OCI-LY7 (cell line): ENCODE measurements at places on chromosomes 12 and 14. TPM values are rescaled to one million over a fixed set of nuclear protein-coding genes. Genes with fewer than 3 reads are reported as not detected.

Gene PSME2
- 176 and 188 TPM in 2 replicates for total RNA-seq

Gene DIO2
- 0.23 TPM in 1 of 2 replicates, not detected in the other for total RNA-seq

Gene UNC79
- total RNA-seq = 0.09 and 0.17 TPM in 2 replicates

Gene FOXN4
- total RNA-seq = 4.5 and 5.1 TPM in 2 replicates

Gene CBLN3
- total RNA-seq = 6.7 and 7.9 TPM in 2 replicates

Gene ACVRL1
- not detected in 2 replicates for total RNA-seq

DNA sequence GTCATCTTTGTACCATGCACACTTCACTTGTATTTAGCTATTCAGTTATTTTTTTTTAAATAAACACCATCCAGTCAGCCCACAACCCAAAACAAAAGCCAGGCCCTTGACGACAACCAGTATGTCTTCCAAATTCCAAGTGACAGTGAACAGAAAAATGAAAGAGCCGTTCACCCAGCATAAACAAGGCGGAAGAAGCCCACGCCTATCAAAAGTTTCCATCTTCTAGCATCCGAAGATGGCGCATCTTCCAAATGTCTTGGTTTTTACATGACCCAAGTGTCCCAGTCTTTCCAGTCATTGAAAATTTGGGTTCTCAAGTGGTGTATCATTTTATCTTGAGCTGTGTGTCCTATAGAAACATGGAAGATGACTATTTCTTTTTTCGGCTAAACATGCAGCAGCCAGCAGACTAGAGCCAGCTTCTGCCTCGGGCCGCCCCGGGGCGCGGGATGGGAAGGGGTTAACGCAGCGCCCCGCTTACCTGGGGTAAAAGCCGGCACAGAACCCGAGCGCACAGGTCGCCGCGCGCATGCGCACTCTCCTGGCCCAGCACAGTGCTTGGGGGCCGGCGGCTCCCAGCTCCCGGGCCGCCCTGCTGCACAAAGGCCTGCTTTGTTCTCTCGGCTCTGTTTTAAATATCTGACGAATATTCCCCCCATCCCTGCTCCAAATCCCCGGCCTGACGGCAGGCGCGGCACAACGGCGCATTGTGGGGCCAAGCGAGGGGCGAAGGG lies 164.8 kb downstream of the ZFP36L1 start:
- DNase-seq = no peak

DNA sequence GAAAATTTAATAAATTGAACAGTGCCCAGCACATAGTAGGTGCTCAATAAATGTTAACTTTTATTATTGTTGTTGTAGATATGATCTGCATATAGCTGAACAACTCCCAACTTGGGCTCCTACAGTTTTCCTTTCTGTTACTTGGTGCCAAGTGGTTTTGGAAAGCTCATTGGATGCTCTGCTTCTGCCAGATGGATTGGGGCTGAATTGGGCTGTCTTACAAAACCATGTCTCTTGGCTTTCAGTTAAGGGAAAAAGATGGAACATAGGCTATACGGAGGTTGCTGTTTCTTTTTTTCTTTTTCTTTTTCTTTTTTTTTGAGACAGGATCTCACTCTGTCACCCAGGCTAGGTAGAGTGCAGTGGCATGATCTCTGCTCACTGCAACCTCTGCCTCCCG lies 140.7 kb upstream of the PWP1 start:
- DNase-seq = no peak

DNA sequence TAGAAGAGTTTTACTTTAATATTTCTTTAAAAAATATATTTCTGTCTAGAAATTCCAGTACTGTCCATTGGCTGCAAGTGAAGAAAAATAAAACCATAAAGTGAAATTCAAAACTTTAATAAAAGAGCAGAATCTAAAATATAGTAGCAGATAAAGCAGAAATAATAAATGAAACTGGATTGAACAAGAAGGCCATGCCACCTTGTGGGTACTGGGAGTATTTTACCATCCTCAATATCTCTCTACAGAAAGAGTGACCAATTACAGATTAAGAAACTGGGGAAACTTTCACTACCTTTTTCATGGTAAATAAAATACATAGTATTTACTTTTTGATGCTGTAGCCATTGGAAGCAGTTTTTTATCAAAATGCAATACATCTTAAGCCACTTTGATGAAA lies 220.5 kb downstream of the BCAT1 start:
- DNase-seq = peak; percentile 55

- DNase-seq = no peak
These were observed 27.8 kb downstream of the FBRSL1 start for GRCh38 chr12:132517740-132518100.

- DNase-seq = no peak
These were observed 199.7 kb upstream of the LMNTD1 start for GRCh38 chr12:25752710-25753309.

DNA sequence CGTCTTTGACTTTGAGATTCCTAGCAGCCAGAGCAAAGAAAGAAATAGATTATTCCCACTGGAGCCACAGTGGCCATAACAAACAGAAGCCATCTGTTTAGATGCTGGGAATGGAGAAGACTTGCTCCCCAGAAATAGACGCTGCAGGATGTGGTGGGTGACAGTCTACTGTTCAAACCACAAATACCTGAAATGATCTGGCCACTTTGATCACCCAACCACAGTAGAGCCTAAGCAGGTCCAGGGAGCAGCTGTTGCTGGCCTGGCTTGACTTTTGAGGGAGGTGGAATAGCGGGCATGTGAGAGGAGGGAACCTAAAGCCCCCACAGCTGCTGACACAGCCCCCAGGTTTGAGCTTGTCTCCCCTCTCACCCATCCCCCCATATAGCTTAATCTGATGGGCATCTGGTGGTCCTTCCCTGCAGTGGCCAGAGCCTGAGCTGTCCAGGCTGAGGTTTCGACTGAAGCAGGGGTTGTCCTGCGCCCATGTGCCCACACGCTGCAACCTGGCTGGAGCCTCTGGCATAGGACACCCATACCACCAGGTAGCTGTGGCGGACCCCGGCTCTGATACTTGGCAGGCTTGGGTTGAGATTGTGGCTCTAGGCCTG lies 38.7 kb downstream of the SH2B3 start:
- peak; percentile 74 for DNase-seq

DNA sequence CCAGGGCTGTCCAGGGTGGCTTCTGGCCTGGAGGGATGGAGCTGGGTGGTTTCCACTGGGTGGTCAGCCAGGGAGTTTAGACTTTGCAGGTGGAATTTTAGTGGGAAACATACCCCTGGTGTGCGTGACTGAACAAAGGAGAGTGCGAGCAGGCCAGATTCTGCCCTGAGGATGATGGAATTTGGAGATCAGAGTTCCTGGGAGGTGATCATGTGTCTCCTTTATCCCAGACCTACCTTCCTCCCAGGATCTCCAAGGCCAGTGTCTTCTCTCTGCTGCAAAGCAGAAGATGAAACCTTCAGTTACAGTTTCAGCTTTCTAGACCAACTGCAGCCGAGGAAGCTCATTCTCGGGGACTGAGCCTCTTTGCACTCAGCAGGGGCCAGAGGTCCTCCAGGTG lies 33.2 kb downstream of the RPH3A start:
- DNase-seq = no peak

GRCh38 chr14:85444635-85445034 lies 85.3 kb upstream of the FLRT2 start:
- no peak for DNase-seq

- DNase-seq = no peak
These were observed 101.5 kb upstream of the CCDC91 start for GRCh38 chr12:28088566-28089272.

DNA sequence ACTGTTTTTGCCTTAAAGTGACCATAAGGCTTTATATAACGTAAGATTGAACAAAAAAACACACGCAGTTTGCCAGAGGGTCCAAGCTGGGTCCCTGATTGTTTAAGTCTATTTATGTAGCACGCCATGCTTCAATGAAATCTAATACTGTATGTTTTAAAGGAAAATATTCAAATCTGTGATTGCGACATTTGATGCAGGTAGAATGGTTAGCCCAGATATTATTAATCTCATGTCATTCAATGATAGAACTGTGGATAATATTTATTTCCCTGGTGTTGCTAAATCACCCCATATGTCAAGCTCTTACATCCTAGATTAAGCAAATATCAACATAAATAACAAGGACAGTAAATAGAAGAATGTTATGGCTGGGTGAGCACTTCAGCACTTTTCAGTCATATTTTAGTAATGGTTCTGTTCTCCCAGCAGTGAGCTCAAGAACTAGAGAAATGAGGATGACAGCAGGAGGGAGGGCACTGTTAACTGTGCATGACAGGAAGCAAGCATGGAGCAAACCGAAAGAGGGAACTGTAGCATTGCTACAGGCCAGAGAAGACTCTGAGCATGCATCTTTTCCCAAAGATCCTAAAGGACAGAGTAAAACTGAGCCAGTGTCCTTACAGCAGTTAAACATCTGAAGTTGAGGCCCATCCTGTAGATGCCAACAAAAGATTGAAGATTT lies 465.7 kb upstream of the MGAT4C start:
- DNase-seq = no peak
